K562 (cell line): ENCODE measurements at places on chromosomes 7 and 10. TPM values are rescaled to one million over a fixed set of nuclear protein-coding genes. Genes with fewer than 3 reads are reported as not detected.

The PIK3AP1 gene
- 1.2 and 1.3 TPM in 2 replicates for polyA plus RNA-seq

The HOXA9 gene
- polyA plus RNA-seq, result not detected in 2 replicates

DNA sequence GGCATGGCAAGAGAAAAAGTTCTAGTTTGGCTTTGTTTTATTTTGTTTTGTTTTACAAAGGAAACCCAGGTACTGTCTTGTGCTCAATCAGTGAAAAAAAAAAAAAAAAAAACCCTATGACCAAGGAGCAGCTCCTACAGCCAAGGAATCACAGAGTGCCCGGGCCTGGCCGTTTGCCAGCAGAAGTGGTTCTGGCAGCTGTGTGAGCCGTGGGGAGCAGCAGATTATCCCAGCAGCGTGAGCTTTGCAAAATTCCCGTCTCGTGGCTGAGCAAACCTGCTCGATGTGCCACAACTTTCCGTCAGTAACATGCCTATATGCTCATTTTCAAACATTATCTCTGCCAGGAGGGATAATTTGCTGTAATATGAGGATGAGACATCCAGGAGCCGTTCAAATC is 293.7 kb downstream of the POU6F2 start:
- no peak for DNase-seq

GRCh38 chr7:70042533-70042932 is 444.3 kb downstream of the AUTS2 start:
- DNase-seq, result no peak

DNA sequence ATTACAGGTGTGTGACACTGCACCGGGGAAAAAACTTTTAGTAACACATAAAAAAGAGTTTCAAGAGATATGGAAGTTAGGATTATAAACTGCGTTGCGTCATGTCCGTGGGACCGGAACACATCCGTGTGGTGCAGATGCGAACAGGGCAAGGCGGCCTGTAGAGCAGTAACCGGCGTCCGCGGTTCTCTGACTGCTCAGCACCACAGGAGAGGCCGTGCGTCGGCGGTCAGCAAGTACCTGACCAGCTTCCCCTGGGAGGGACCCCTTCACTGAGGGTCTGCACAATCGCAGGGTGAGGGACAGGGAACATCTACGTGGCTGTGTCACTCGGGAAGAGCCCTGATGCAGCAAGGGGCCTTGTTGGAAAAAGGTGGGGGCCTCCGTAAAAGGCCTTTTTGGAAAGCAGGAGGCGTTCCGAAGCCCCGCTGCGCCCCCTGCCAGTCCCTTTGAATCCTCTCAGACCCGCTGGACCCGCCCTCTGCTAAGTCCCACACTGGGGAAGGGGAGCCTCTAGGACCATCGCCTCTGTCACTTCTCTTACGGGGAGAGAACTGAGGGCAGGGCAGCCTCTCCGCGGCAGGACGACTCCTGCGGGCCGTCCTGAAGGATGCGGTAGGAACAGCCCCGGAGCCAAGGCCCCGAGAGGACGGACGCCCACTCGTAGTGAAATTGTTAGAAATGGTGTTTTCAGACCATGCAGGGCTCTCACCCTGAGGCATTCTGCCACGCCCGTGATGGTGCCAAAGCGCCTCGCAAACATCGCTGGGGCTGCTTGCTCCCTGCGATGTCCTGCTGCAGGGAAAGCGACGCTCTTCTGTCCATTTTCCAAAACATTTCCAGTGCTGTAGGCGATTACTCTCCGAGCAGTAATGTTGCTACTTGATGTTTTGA is 771.6 kb upstream of the COBL start:
- DNase-seq, result no peak

- no peak for DNase-seq
Observed at GRCh38 chr10:36452851-36453250, 672.5 kb upstream of the ANKRD30A start.
